Gastrocnemius medialis (tissue), 4 donors: ENCODE measurements at places on chromosomes 4 and X. TPM values are rescaled to one million over a fixed set of nuclear protein-coding genes. Genes with fewer than 3 reads are reported as not detected.

Gene RNF175
- total RNA-seq: 1.2 TPM

Gene REELD1
- total RNA-seq: not detected

Gene PABPC1L2A
- not detected for total RNA-seq

Gene SH2D1A
- not detected for total RNA-seq

Gene AREG
- total RNA-seq: 56.1 TPM

Gene EGF
- 58.5 TPM for total RNA-seq

Gene TENM3
- total RNA-seq: 13.6 TPM

Gene FATE1
- total RNA-seq: not detected

Gene GPAT3
- 9.5 TPM for total RNA-seq

Gene DMRTC1
- not detected for total RNA-seq

Gene NSG1
- total RNA-seq: not detected

Gene RAB39B
- not detected for total RNA-seq

Gene HTN3
- total RNA-seq: not detected

Gene NPFFR2
- total RNA-seq: not detected

Gene ATP1B4
- total RNA-seq: 6.1 TPM

Gene MYL5
- 4.0 TPM for total RNA-seq

GRCh38 chr4:38157592-38157991 lies 197.4 kb downstream of the PTTG2 start:
- H3K27me3 ChIP-seq: no peaks in the 10 kb centered on the region
- peaks cover 15% of the 10 kb centered on the region for H3K4me1 ChIP-seq
- H3K36me3 ChIP-seq: no peaks in the 10 kb centered on the region
- no peak overlapping the region for H3K4me3 ChIP-seq
- H3K27ac ChIP-seq: no peak overlapping the region

DNA sequence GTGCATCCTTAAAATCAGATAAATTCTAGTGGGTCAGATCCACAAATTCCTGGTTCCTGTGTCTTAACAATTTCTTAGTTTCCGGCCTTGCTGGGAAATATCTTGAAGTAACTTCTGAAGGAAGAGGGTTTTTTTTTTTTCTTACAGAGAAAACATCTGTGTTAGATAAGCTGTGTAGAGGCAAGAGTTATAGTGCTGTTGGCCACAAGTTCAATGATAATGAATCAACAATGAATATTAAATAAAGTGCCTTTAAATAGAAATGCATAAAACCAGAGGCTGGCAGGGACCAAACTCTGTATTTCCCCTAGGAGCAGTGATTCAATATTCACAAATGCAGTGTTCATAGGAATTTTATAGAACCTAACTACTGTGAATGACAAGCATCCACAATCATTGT lies 711.9 kb upstream of the ATOH1 start:
- no peak for DNase-seq
- H3K27ac ChIP-seq: no peak overlapping the region

DNA sequence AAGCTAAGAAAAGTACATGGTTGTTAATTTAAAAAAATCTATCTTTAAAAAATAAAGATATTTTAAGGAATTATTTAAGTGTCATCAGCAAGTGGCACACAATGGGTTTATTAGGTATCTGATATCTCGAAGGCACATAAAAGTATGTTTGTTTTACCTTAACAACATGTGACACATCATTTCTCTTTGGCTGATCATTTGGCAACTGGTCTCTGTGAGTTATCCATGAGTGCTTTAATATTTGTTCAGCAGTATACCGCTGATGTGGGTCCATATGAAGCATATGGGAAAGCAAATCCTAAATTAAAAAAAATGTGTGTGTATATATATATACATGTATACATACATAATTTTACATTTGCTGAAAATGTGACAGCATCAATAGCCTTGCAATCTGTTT lies 123.2 kb downstream of the RPS6KA6 start:
- H3K4me1 ChIP-seq: no peaks in the 10 kb centered on the region
- no peak for DNase-seq
- H3K36me3 ChIP-seq: no peaks in the 10 kb centered on the region
- H3K4me3 ChIP-seq: no peak overlapping the region
- H3K27ac ChIP-seq: no peak overlapping the region

DNA sequence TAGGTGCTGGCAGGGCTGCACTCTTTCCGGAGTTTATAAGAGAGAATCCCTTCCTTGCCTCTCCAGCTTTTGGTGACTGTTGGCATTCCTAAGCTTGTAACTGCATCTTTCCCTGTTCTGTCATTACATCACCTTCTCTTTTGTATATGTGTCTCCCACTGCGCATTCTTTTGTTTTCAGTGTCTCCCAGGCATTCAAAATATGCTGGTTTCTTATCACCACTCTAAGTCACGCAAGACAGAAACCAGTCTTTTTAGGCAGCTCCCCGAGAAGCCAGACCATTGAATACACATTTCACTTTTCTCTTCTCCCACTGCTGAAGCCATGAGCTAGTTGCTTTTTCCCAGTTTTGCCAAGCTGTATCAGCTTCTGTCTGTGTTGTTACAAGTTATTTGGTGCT lies 71.0 kb downstream of the LAS1L start:
- H3K4me3 ChIP-seq: no peak overlapping the region
- H3K36me3 ChIP-seq: no peaks in the 10 kb centered on the region
- no peak for DNase-seq
- no peak overlapping the region for H3K27ac ChIP-seq
- no peaks in the 10 kb centered on the region for H3K4me1 ChIP-seq
- H3K27me3 ChIP-seq: no peaks in the 10 kb centered on the region

DNA sequence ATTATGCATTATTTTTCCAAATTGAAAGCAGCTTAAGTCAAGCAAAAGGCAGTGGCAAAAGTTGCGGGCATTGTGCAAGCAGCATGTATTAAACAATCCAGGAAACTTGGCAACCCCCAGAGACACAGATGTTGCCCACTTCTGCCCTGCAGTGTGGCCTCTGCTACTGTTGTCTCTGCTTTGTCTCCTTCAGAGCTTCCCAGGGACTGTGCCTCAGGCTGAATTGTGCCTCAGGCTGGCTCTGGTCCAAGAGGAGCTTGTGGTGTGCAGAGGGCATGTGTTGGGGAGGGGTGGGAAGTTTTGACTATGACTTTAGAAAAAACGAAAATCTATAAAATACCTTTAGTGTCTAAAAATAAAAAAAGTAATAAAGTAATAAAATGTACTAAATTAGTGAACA lies 201.4 kb downstream of the CCSER1 start:
- no peak for DNase-seq
- no peaks in the 10 kb centered on the region for H3K36me3 ChIP-seq
- no peaks in the 10 kb centered on the region for H3K4me1 ChIP-seq
- H3K27ac ChIP-seq: no peak overlapping the region
- H3K27me3 ChIP-seq: no peaks in the 10 kb centered on the region

DNA sequence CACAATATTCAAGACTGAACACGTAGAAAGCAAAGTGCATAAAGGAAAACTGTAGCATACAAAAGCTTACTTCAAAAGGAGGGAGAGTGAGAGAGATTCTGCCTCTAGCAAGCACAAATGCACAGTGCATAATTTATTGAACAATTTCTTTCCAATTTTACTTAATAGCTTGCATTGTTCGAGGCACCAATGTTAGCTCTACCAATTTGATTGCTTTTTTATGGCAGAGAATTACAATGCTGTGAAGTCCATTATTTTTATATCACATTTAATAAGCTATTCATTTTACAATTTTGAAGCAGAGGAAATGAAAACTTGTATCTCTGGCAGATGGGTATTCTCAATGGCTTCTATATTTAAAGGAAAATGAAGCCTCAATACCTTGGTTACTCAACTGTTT lies 331.7 kb downstream of the GPM6A start:
- DNase-seq: no peak
- no peaks in the 10 kb centered on the region for H3K4me1 ChIP-seq
- no peak overlapping the region for H3K27ac ChIP-seq
- no peaks in the 10 kb centered on the region for H3K36me3 ChIP-seq
- H3K27me3 ChIP-seq: no peaks in the 10 kb centered on the region

- no peaks in the 10 kb centered on the region for H3K36me3 ChIP-seq
- H3K27me3 ChIP-seq: no peaks in the 10 kb centered on the region
- DNase-seq: no peak
- H3K4me3 ChIP-seq: no peak overlapping the region
Observed at GRCh38 chr4:31081366-31081765, 361.2 kb downstream of the PCDH7 start.

- no peak overlapping the region for H3K4me3 ChIP-seq
- H3K27ac ChIP-seq: peak overlapping the region; percentile 13
- H3K4me1 ChIP-seq: no peaks in the 10 kb centered on the region
Observed at GRCh38 chr4:55291227-55291640, 54.8 kb upstream of the SRD5A3 start.

GRCh38 chrX:84320614-84321013 lies 132.6 kb upstream of the RPS6KA6 start:
- no peak overlapping the region for H3K27ac ChIP-seq
- no peaks in the 10 kb centered on the region for H3K27me3 ChIP-seq
- no peak for DNase-seq
- H3K4me1 ChIP-seq: no peaks in the 10 kb centered on the region

- H3K4me1 ChIP-seq: no peaks in the 10 kb centered on the region
- H3K27me3 ChIP-seq: no peaks in the 10 kb centered on the region
- H3K27ac ChIP-seq: no peak overlapping the region
- H3K36me3 ChIP-seq: no peaks in the 10 kb centered on the region
Observed at GRCh38 chr4:116499-116898, 7.8 kb upstream of the ZNF718 start.

GRCh38 chr4:17493619-17494018 lies 18.3 kb downstream of the QDPR start:
- no peak overlapping the region for H3K4me3 ChIP-seq
- H3K4me1 ChIP-seq: peaks cover 7% of the 10 kb centered on the region
- H3K36me3 ChIP-seq: peaks cover 35% of the 10 kb centered on the region
- H3K27me3 ChIP-seq: no peaks in the 10 kb centered on the region

DNA sequence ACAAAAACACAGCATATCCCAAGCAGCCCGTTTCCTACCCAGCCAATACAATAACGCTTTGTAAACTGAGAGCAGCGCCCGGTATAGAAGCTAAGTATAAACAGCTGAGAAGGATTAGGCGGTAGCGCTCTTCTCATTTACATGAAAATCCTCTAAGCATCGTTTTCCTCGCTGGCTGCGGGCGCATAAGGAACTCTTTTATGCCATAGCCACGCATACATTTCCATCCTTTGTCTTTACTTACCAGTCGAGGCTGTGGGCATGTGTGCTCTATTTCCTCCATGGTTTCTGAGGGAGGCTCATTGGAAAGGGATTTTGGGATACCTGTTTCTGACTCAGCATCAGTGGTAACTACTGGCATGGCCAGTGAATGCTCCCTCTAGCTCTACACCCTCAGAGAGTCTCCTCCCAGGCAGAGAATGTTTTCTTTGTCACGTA lies 383 bp downstream of the PCYT1B start:
- H3K4me3 ChIP-seq: no peak overlapping the region
- H3K27ac ChIP-seq: no peak overlapping the region
- H3K27me3 ChIP-seq: peaks cover 8% of the 10 kb centered on the region
- DNase-seq: no peak
- no peaks in the 10 kb centered on the region for H3K36me3 ChIP-seq

- peaks cover 61% of the 10 kb centered on the region for H3K27me3 ChIP-seq
- peak overlapping the region; percentile 35 for H3K4me3 ChIP-seq
- H3K4me1 ChIP-seq: no peaks in the 10 kb centered on the region
- DNase-seq: no peak
Observed at GRCh38 chr4:48483777-48484493, 792 bp downstream of the SLC10A4 start.

DNA sequence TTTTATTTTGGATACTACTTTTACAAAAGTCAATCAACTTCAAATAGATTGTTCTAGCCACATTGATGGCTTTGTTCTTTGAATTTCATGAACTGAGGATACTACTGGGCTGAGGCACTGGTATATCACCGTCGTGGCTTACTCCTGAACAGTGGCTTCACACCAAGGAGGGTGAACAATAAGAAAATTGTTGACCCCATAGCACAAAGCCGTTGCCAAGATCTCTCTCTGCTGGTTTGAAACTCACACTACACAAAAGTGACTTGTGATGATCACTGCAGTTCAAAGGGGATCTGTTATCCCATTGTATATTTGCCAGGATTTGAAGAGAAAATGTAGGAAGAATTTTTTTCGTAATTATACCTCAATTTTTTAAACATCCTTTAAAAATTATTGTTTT lies 119.6 kb downstream of the PDLIM5 start:
- H3K4me1 ChIP-seq: peaks cover 62% of the 10 kb centered on the region
- H3K27me3 ChIP-seq: no peaks in the 10 kb centered on the region
- no peak overlapping the region for H3K4me3 ChIP-seq
- H3K36me3 ChIP-seq: no peaks in the 10 kb centered on the region

DNA sequence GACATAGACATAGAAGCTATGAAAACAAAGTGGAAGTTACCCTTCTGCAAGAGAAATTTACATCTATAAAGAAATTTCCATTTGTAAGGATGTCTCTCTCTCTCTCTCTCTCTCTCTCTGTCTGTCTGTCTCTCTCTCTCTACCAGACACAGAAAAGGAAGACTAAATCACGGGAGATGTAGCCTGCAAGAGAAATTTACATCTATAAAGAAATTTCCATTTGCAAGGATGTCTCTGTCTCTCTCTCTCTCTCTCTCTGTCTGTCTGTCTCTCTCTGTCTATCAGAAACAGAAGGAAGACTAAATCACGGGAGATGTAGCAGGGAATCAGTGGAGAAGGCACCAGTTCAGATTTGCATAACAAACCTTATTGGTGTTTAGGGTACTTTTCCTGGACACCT lies 65.6 kb upstream of the CTSO start:
- H3K36me3 ChIP-seq: no peaks in the 10 kb centered on the region
- no peaks in the 10 kb centered on the region for H3K27me3 ChIP-seq
- H3K27ac ChIP-seq: no peak overlapping the region
- H3K4me3 ChIP-seq: no peak overlapping the region

- H3K36me3 ChIP-seq: no peaks in the 10 kb centered on the region
- no peaks in the 10 kb centered on the region for H3K27me3 ChIP-seq
- no peak for DNase-seq
- no peak overlapping the region for H3K27ac ChIP-seq
Observed at GRCh38 chr4:130403221-130403620, 1307.3 kb downstream of the C4orf33 start.

- H3K4me3 ChIP-seq: peak within 1 kb of the TSS; percentile 62
- no peaks in the 10 kb centered on the region for H3K36me3 ChIP-seq
- DNase-seq: peak; percentile 51
- H3K27me3 ChIP-seq: no peaks in the 10 kb centered on the region
Observed at GRCh38 chrX:101617211-101618191, at the start of gene ARMCX6. Gene ARMCX6 (minus strand): TSS chrX:101618000. CDS start chrX:101616620, 1,380 bp downstream.

- H3K27ac ChIP-seq: no peak overlapping the region
- H3K4me3 ChIP-seq: no peak overlapping the region
- peaks cover 4% of the 10 kb centered on the region for H3K4me1 ChIP-seq
Observed at GRCh38 chr4:48275247-48275646, 5.6 kb upstream of the TEC start.

- H3K27me3 ChIP-seq: no peaks in the 10 kb centered on the region
- H3K4me1 ChIP-seq: peaks cover 8% of the 10 kb centered on the region
- no peak for DNase-seq
- no peak overlapping the region for H3K4me3 ChIP-seq
Observed at GRCh38 chrX:56791456-56791855, 62.4 kb downstream of the NBDY start.

DNA sequence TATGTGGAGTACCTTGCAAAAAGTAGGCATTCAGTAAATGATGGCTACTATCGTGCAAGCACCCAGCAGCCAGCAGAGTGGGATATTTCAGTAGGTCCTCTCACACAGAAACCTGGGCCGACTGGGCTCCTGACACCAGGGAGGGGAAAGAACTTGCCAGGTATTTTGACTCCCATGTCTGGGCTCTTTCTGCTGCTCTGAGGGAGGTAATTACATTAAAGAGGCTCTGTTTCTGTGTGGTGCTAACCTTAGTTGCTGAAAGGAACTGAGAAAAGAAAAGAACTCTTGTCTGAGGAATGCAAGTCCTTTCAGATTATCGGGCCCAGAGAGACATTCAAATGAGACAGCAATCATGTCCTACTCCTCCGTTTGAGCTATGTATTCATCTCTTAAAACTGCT lies 175.8 kb upstream of the MTMR8 start:
- no peak overlapping the region for H3K27ac ChIP-seq
- H3K36me3 ChIP-seq: no peaks in the 10 kb centered on the region
- no peaks in the 10 kb centered on the region for H3K4me1 ChIP-seq
- DNase-seq: no peak
- H3K4me3 ChIP-seq: no peak overlapping the region
